NCI-H1417 (cell line): ENCODE measurements at places on chromosomes 3 and 15.

DNA sequence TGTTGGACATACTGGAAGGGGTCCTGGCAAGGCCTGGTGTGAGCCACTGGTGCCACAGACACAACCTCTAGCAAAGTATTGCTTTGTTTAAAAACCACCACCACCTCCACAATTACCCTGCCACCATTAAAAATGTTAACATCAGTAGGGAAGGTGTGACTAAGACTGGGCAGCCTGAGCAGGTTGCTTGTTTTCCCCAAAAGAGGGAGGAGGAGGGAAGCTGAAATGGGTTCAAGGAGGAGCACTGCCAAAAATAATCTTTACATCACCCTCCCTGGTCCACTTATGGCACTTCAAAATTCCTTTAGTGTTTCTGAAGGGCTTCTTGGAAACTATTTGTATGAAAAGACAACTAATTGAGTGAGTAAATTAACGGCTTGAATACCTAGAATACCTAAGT, 99.8 kb upstream of the FGF7 start:
- DNase-seq, result no peak

- no peak for DNase-seq
Observed at GRCh38 chr3:151410891-151411559, 26.5 kb upstream of the P2RY12 start.

- peak; percentile 66 for DNase-seq
Observed at GRCh38 chr15:69557707-69558409, 105.2 kb downstream of the RPLP1 start.

- no peak for DNase-seq
Observed at GRCh38 chr3:137693791-137694190, 70.3 kb upstream of the SOX14 start.

GRCh38 chr3:57557085-57557537, 1.0 kb downstream of the PDE12 start:
- peak; percentile 43 for DNase-seq

DNA sequence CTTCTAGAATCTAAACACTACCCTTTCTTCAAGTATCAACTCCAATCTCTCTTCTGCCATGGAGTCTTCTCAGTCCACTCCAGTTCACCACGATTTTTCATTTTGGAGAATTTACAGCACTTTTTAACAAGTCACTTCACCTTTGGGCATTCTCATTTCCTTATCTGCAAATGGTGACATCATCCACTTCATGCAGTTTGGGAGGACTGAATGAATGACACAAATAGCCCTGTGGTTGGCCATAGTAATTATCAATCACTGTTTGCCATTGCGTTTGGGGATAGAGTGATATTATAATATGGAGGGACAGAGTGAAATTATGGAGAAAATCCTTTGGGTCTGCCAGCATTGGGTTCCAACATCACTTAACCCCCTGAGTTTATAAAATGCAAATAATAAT, 38.0 kb upstream of the TM4SF1 start:
- DNase-seq, result no peak

DNA sequence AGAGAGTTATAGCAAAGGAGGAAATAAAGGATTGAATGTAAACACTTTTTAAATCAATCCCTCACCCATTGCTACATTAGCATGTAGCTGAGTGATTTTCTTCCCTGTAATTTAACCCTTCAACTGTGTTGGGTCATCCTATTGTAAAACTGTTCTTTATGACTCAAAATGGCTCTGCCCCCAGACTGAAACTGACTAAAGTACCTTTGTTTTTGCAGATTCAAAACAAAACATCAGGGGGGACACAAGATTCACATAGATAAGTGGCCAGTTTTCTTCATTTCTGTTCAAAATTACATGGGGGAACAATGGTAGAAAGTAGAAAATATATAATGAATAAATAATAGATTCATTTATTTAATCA, 268.4 kb downstream of the IGSF11 start:
- no peak for DNase-seq

GRCh38 chr15:88658972-88659931, 20.4 kb downstream of the ISG20 start:
- DNase-seq, result no peak

GRCh38 chr3:30112411-30112810, 494.0 kb upstream of the TGFBR2 start:
- DNase-seq, result no peak

DNA sequence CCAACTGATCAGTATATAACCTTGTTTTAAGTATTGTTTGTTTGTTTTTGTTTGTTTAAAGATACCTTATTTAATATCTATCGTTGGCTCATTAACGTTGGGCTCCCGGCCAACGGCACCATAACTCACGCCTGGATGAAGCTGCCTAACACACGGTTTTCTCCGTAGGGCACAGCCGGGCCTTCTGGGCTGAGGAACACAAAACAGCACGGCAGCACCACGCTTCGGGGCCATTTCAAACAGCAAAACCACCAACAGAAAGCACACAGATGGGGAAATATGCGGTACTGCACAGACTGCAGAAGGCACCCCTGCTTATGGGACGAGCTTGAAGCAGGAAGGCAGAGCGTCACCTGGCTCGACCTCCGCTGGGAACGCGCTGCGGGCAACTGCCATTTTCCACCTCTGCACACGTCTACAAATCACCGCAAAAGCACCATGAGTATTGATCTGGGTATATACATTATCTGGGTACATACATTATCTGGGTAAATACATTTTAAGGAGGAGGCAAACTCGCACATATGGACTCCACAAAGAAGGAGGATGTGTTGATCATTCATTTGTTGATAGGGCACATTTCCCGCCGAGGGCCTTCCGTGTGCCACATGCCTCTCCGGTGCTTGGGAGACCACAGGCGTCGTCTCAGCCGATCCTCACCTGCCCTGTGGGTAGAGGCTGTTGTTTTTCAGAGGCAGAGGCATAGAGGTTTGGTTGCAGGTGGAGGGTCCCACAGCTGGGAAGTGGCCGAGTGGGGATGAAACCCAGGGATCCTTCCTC, 123.7 kb upstream of the ATP2B2 start:
- no peak for DNase-seq

- peak; percentile 19 for DNase-seq
Observed at GRCh38 chr3:156642750-156643728, 31.4 kb upstream of the TIPARP start.

DNA sequence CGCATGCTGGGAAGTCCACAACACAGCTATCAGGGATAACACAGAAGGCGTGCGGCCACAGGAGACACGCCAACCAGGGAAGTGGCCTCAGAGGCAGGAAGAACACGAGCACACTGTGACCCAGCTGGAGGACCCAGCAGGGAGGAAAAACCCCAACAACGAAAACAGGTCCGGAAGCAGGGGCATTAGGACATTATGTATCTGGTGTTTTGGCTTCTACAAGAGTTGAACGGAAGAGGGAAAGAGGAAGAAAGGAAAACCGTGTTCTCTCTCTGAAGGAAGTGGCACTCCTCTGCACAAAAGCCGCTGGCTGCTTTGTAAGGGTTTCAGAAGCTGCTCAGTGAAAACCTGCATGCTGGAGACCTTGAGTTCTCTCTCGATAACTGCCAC, 61.8 kb downstream of the HACD2 start:
- DNase-seq, result no peak

- DNase-seq, result no peak
Observed at GRCh38 chr15:78162038-78162437, 12.9 kb downstream of the IDH3A start.

GRCh38 chr15:78090422-78091063, 1.8 kb upstream of the SH2D7 start:
- DNase-seq, result no peak

DNA sequence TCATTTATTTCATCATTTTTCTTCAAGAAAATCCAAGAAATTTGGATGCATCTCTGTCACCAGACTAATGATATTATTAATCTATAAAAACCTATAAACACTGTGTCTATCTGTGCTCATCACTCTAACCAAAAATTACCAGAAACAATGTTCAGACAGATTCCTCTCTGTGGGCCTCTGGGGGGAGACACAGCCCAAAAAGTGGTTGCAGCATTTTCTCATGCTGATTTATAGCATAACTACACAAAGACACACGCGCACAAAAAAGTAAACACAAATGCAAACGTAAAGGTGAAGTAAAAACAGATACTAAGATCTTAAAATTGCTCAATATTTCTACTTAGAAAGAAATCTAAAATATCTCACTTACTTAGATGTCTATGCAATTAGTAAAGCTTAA, 976.0 kb downstream of the GBE1 start:
- DNase-seq, result no peak

GRCh38 chr3:14672588-14672987, 2.4 kb upstream of the C3orf20 start:
- no peak for DNase-seq

DNA sequence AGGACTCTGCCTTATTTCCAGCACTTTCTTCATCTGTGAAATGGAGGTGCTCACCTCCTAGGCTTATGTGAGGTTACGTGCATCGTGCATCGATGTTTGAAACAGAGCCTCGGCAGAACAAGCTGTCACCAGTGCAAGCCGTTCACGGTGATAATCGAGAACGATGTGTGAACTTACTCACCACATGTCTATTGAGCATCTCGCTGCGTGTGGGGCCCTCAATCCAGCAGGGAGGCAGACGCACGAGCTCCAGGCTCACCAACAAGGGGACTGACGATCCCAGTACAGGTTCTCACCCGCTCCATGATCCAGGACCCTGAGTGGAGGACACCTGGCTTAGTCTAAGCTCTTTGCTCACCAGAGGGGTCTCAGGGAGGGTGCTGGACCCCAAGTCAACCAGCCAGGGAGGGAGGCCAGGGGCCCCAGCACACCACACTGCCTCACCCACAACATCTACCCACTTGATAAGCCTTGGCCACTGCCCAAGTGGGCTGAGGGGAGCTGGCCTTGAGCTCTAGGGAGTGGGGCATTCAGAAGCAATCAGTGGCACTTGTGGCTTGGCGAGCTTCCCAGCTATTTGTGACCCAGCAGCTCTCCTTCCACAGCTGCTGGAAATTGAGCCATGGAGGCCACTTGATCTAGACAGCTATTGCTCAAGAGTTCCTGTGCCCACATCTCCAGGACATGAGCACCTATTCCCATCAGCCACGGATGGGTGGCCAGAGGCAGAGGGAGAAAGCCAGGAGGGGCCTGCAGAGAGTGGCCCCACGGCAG, 34.4 kb upstream of the SLC6A1 start:
- DNase-seq, result peak; percentile 76

DNA sequence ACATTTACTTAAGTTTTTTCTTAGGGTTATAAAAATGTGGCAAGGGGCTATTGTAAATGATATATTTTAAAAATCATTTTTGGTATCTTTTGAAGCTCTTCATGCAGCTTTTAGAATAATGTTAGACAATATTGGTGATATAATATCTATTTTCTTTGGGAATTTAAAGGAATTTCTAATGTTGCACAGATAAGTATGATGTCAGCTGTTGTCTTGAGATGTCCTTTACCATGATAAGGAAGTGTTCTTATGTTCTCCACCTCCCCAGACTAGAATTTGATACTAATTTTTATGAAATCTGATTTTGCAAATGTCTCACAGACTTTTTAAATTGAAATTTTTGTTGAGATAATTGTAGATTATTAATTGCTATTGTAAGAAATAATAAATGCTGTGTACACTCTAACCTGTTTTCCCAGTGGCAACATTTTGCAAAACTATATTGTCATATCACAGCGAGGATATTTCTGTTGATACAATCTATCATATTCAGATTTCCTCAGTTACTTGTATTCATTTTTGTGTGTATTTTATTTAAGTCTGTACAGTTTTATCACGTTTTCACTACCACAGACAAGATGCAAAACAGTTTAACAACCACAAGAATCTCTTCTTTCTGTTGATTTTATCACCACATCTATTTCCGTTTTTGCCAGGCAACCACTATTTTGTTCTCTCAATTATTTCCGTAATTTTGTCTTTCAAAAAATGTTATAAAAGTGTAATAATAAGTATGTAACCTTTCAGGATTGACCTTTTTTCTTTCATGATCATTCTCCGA, 55.4 kb downstream of the SPRED1 start:
- no peak for DNase-seq

GRCh38 chr3:140056047-140056446, 121.1 kb downstream of the CLSTN2 start:
- no peak for DNase-seq

GRCh38 chr15:62054979-62055378, 5.3 kb downstream of the VPS13C start:
- no peak for DNase-seq

DNA sequence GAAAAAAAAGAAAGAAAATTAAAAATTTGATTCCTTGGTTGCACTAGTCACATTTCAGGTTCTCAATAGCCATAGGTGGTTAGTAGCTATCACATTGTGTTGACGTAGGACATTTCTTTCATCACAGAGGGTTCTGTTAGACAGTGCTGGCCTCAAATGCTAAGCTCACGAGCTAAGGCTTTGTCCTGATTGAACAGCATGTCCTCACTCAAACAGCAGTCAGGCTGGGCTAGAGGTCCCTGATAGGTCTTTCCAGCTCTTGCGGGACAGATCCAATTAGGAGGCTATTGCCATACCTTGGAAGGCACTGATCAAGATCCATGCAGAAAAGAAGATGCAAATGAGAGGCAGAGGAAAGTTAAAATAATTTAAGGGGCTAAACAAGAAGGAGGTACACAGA, 85.9 kb upstream of the HACD2 start:
- no peak for DNase-seq
